ENCODE measurements at places on chromosomes 13 and 19. TPM values are rescaled to one million over a fixed set of nuclear protein-coding genes. Genes with fewer than 3 reads are reported as not detected.

GRCh38 chr19:44741841-44742329, 6.6 kb upstream of the BCL3 start:
- peaks cover 66% of the 10 kb centered on the region for H3K4me1 ChIP-seq
- H3K36me3 ChIP-seq: no peaks in the 10 kb centered on the region
- H3K4me3 ChIP-seq: peak overlapping the region; percentile 77
- H3K27me3 ChIP-seq: no peaks in the 10 kb centered on the region

DNA sequence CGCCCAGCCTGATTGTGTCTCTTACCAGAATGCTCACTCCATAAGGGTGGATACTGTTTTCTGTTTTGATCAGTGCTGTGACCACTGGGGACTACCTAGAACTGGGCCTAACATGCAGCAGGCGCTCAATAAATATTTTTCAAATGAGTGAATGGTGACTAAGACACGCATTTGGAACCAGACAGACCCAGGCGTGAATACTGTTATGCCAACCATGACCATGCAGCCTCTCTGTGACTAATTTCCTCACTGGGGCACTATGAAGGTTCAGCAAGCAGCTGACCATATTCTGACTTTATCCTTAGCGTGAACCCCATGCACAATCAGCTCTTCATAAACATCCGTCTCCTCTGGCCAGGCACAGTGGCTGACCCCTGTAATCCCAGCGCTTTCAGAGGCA, 13.0 kb upstream of the SPC24 start:
- peaks cover 58% of the 10 kb centered on the region for H3K4me1 ChIP-seq
- H3K36me3 ChIP-seq: peaks cover 59% of the 10 kb centered on the region
- H3K27ac ChIP-seq: peak overlapping the region; percentile 95
- H3K27me3 ChIP-seq: peaks cover 8% of the 10 kb centered on the region

DNA sequence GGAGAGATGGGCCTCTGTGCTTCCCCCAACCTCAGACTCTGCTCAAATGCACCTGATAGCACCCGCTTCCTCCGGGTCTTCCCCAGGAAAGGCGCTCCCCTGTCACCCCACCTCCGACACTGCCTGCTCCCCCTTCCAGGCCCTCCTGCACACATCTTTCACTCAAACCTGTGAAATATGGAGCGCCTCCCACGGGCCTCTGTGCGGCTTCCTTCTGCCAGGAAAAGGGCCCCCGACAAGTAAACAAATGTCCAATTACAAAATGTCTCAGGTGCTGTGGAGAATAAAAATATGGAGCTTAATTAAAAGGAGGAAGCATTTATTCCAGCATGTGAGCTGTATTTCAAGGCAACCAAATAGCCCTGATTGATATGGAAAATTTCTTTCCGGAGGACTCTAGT, 15.6 kb upstream of the CCNE1 start:
- no peak for DNase-seq
- no peak overlapping the region for H3K27ac ChIP-seq
- H3K27me3 ChIP-seq: peaks cover 21% of the 10 kb centered on the region
- no peak overlapping the region for H3K4me3 ChIP-seq

DNA sequence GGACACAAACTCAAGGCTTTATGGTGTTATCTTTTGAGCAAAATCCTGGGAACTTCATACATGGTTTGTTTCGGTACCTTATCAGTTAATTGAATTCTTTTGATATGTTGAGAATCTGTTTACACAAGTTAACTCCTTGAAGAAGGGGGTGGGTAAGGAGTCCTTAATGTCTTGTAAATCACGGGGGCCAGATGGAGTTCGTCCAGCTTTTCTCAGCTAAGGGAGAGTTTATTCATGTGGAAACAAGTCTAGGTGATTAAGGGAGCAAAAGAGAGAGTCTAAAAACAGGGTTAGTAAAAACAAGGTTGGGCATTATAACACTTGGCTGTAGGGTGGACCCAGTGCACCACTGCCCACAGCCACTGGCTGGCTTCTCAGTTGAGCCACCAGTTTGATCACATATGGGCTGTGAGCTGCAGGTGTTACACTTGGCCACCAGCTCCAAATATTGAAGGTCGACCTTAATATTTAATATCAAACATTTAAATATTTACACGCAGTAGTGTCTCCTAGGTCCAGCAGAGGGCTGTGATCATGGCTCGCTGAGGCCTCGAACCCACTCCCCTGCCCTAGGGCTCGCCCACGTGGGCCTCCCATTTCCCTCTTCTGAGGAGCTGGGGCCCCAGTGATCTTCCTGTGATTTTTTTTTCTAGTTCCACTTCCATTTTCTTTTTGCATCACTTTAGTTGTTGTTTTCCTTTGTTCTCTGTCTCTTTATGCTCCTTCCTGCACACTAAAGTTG, 21.0 kb upstream of the ZNF43 start:
- no peak overlapping the region for H3K27ac ChIP-seq
- no peaks in the 10 kb centered on the region for H3K36me3 ChIP-seq
- no peak for DNase-seq
- no peaks in the 10 kb centered on the region for H3K27me3 ChIP-seq
- H3K4me3 ChIP-seq: no peak overlapping the region

DNA sequence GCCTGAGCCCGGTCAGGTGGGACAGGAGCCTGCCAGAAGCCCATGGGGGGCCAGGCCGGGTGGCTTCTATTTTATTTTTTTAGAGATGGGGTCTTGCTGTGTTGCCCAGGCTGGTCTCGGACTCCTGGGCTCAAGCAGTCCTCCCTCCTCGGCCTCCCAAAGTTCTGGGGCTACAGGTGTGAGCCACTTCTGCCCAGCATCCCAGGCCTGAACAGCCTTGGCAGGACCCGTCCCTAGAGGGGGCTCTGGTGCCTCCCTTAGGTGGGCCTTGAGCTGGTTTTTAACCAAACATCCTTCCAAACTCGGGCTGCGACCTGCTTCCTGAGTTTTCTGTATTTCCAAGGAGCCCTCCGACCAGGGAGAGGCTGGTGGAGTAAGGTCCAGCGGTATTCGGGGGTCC, 10.5 kb downstream of the COMP start:
- peaks cover 13% of the 10 kb centered on the region for H3K4me1 ChIP-seq
- no peaks in the 10 kb centered on the region for H3K36me3 ChIP-seq
- DNase-seq: no peak
- H3K27ac ChIP-seq: no peak overlapping the region

GRCh38 chr13:21324803-21325202, 134.3 kb downstream of the ZDHHC20 start:
- peaks cover 6% of the 10 kb centered on the region for H3K4me1 ChIP-seq
- H3K4me3 ChIP-seq: no peak overlapping the region
- no peak for DNase-seq
- H3K27ac ChIP-seq: no peak overlapping the region

Gene GSX1
- not detected for total RNA-seq
